Tibial nerve (tissue), 4 donors: ENCODE measurements at places on chromosomes 3 and 15. TPM values are rescaled to one million over a fixed set of nuclear protein-coding genes. Genes with fewer than 3 reads are reported as not detected.

EPHB1 gene
- 5.3 TPM for total RNA-seq

PLIN1 gene
- total RNA-seq, result 291 TPM

CCDC32 gene
- total RNA-seq, result 43.9 TPM

LRRC2 gene
- total RNA-seq, result 1.5 TPM

SLC22A13 gene
- not detected for total RNA-seq

DNA sequence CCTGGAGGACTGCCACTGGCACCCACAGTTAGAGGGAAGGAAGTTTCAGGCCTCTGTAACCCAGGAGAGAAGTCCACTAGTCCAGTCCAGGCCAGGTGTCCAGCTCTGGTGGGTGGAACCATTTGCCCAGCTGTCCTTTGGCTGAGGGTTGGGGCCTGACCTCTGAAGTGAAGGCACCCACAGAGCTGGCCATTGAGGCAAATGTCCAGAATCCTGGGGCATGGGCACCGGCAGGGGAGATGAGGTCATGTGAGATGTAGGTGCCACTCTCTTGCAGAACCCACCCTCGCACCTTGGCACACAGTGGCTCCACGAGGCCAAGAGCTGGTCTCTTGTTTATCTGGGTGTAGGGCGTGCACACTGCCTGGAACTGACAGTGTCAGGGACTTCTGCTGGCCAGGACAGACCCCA, 162.8 kb downstream of the SMAD6 start:
- DNase-seq, result no peak
- no peaks in the 10 kb centered on the region for H3K36me3 ChIP-seq
- peaks cover 9% of the 10 kb centered on the region for H3K4me1 ChIP-seq
- no peak overlapping the region for H3K27ac ChIP-seq
- H3K4me3 ChIP-seq, result no peak overlapping the region
- no peaks in the 10 kb centered on the region for H3K27me3 ChIP-seq

DNA sequence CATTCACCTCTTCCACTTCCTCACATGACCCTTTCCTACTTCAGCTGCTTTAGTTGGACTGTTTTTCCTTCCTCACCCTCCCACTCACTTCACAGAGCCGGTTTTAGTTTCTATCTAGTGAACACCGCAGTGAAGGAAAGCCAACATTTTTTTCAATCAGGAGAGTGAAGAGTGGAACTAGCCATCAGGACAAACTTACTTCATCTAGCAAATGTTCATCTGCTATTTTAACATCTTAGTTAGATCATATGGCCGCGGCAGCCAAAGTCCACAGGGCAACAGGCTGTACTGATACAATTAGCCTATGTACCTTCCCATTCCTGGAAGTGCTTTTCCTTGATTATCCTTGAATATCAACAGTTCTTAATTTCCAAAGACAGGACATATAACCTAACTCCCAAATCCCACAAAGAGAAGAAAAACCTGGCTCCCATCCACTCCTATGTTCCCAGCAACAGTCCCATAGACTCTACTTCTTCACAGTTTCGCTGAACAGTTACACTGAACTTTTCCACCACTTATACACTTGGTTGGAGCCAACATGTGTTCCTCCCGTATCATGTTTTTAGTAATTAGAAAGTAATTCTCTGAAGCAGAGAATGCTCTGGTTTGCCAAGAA, 456.2 kb upstream of the THBS1 start:
- no peak overlapping the region for H3K4me3 ChIP-seq
- peaks cover 24% of the 10 kb centered on the region for H3K4me1 ChIP-seq
- H3K27ac ChIP-seq, result no peak overlapping the region

- H3K27me3 ChIP-seq, result no peaks in the 10 kb centered on the region
- H3K27ac ChIP-seq, result no peak overlapping the region
- no peak overlapping the region for H3K4me3 ChIP-seq
- no peak for DNase-seq
- no peaks in the 10 kb centered on the region for H3K4me1 ChIP-seq
Measured at GRCh38 chr15:98981851-98982722, 25.5 kb downstream of the PGPEP1L start.

GRCh38 chr15:76298986-76299385, 12.3 kb downstream of the ETFA start:
- no peaks in the 10 kb centered on the region for H3K27me3 ChIP-seq
- no peak overlapping the region for H3K27ac ChIP-seq
- no peak overlapping the region for H3K4me3 ChIP-seq
- no peaks in the 10 kb centered on the region for H3K36me3 ChIP-seq
- no peak for DNase-seq
- no peaks in the 10 kb centered on the region for H3K4me1 ChIP-seq

DNA sequence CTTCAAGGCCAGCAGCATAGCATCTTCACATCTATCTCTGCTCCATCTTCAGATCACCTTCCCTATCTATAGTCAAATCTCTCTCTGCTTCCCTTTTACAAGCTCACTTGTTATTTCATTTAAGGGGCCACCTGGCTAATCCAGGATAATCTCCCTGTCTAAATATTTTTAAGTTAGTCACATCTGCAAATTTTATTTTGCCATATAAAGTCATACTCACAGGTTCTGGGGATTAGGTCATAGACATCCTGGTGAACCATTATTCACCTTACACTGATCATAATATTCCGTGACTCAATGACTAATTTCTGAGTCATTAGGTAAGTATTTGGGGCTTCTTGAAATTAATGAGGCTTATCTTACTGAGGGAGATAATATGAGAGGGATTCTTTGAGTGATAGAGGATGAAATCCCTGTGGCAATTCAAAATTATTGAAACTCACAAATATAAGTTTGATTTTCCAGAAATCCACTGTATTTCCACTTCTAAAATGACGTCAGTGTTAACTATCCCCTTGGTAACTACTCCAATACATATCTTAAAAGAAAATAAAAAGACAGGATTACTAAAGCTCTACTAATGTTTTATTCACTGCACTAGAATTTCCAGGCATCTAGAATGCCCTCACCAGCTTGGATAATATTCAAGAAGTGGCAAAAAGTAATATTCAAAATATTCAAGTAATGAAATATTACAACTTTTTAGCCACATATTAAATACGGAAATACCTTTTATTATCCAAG, 93.7 kb upstream of the RBMS3 start:
- no peak for DNase-seq
- H3K27me3 ChIP-seq, result no peaks in the 10 kb centered on the region
- H3K4me3 ChIP-seq, result no peak overlapping the region
- H3K36me3 ChIP-seq, result no peaks in the 10 kb centered on the region

DNA sequence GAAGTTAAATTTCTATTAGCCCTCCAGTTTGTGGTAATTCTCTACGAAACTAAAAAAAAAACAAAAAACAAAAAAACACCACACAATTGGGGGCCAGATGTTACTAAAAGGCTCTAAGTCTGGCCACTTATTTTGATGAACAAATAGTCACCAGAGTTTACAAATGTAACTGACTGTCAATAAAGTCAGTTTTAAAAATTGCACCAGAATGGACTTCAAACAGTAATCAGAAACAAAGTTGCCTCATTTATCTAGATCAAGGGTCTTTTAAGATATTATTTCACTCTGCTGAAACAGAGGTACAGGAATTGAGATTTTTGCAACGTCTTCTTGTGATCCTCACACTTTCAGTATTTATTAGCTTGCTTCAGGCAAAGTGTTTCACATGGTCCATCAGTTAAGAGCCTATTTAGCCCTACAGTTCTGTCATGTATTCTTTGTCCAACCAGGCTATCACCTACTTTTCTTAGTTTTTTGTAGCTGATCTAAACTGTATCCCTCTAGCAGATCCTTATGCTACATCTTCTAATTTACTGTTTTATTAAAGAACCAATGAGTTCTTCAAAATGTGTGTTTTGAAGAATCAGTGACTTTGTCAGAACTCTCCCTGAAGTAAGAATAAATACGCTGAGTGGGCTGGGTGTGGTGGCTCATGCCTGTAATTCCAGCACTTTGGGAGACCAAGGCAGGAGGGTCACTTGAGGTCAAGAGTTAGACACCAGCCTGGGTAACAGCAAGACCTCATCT, 74.7 kb downstream of the ANKRD28 start:
- no peaks in the 10 kb centered on the region for H3K27me3 ChIP-seq
- peaks cover 17% of the 10 kb centered on the region for H3K4me1 ChIP-seq
- H3K36me3 ChIP-seq, result peaks cover 64% of the 10 kb centered on the region
- H3K4me3 ChIP-seq, result no peak overlapping the region

DNA sequence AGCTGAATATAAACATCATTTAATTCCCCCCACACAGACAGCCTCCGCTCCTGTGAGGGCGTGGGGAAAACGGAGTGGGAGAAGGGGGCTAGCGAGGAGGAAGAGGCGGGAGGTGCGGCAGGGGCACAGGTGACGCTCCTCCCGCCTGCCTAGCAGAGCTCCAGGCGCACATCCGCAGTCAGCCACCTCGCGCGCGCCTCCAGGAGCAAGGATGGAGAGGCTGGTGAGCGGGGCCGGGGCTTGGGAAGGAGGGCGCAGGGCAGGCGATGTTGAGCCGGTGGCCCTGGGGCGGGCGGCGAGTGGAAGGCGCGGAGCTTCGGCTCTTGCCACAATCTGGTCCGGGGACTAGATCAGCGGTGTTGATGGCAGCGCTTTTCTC, at the start of gene CD200:
CD200 (plus strand) TSS at position 155 of the 379 bp plus-strand sequence; CDS start at position 212, 57 bp downstream.
- H3K27me3 ChIP-seq, result no peaks in the 10 kb centered on the region
- peak; percentile 59 for DNase-seq
- peak within 1 kb of the TSS; percentile 63 for H3K27ac ChIP-seq
- peak within 1 kb of the TSS; percentile 79 for H3K4me3 ChIP-seq

GRCh38 chr15:78315686-78316282, 16.4 kb upstream of the SKIC8 start:
- no peak overlapping the region for H3K4me3 ChIP-seq
- H3K36me3 ChIP-seq, result no peaks in the 10 kb centered on the region
- DNase-seq, result no peak
- H3K4me1 ChIP-seq, result no peaks in the 10 kb centered on the region
- H3K27me3 ChIP-seq, result no peaks in the 10 kb centered on the region
- H3K27ac ChIP-seq, result no peak overlapping the region

DNA sequence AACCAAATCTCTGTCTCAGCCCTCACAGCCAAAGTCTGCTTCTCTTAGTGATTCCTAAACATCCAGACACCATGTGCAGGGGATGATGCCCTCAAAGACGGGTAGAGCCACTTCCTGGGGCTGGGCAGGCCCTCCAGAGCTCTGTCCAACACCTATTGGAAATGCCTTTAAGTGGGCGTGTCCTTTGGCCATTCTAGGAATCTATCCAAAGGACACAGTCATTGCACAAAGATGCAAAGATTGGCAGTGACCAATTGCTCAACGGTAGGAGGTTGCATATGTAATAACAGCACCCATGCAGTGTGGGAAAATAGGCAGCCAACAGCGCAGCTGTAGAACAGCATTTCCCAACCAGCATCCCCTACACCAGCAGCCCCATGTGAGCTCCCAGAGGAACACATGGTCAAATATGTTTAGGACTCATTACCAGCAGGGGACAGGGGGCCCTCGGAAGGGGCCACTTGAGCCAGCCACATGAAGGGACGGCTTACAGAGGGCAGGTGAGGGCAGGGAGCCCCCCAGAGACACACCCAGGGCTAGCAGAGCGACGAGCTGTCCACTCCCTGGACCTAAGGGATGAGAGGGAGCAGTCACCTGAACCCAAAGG, 142.8 kb upstream of the IQSEC1 start:
- no peak for DNase-seq
- no peak overlapping the region for H3K4me3 ChIP-seq
- H3K27ac ChIP-seq, result no peak overlapping the region
- H3K27me3 ChIP-seq, result no peaks in the 10 kb centered on the region
- H3K36me3 ChIP-seq, result no peaks in the 10 kb centered on the region

DNA sequence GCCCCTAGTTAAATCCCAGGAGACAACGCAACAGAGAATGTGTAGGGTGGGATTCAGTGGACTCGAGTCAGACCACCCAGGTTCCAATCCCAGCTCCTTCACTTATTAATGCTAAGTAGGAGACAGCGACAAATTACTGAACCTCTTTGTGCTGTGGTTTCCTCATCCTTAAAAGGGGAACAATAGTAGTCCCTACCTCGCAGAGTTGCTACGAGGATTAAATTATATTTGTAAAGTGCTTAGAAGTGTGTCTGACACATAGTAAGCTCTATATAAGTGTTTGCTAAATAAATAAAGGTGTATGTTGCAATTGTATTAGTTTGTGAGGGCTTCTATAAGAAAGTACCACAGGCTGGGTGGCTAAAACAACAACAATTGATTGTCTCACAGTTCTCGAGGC, 58.0 kb upstream of the PPARG start:
- no peaks in the 10 kb centered on the region for H3K36me3 ChIP-seq
- H3K4me3 ChIP-seq, result no peak overlapping the region
- DNase-seq, result no peak
- no peak overlapping the region for H3K27ac ChIP-seq

DNA sequence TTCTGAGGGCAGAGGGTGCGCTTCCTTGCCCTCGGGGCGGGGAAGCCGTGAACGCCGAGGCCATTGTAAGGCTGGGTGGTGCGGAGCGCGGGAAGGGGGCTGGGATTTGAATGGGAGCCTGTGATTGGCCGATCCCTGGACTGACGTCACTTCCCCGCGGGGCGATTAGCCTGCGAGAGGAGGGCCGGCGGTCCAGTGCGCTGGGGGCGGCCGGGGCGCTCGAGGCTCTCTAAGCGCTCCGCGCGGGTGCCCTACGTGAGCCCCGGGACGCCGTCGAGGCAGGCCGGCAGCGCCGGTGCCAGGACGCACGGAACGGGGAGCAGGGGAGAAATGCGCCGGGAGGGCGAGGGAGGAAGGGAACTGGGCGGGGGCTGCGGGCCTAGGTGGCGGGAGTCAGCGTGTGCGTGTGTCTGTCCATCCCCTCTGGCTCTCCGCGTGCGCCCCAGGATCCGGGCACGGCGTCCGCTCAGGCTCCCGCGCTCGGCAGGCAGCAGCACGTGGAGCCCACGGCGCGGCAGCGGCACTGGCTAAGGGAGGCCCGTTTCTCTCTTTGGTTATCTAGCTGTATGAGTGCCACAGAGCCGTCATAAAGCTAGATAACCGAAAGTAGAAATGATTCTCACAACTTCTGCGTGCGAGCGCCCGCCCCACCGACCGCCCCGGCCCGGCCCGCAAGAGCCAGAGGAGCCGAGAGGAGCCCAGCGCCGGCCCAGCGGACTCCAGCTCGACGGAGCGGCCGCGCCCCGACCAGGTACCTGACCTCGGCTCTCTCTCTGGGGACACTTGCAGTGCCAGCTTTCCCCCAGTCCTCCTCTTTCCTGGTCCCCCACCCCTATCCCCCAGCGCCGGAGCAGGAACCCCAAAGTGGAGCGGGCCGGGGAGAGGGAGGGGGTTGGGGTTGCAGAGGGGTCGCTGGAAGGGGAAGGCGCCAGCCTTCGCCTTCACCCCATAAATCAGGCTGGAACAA, 33.1 kb upstream of the POLG start:
- peaks cover 98% of the 10 kb centered on the region for H3K27me3 ChIP-seq
- no peak overlapping the region for H3K27ac ChIP-seq
- H3K36me3 ChIP-seq, result no peaks in the 10 kb centered on the region
- no peaks in the 10 kb centered on the region for H3K4me1 ChIP-seq
- no peak for DNase-seq

- no peaks in the 10 kb centered on the region for H3K4me1 ChIP-seq
- H3K36me3 ChIP-seq, result peaks cover 91% of the 10 kb centered on the region
- no peak overlapping the region for H3K27ac ChIP-seq
- no peak for DNase-seq
- no peak overlapping the region for H3K4me3 ChIP-seq
Measured at GRCh38 chr3:38396861-38397260, 50.3 kb downstream of the XYLB start.

- no peak overlapping the region for H3K4me3 ChIP-seq
- H3K4me1 ChIP-seq, result no peaks in the 10 kb centered on the region
- H3K27ac ChIP-seq, result no peak overlapping the region
- H3K27me3 ChIP-seq, result no peaks in the 10 kb centered on the region
- DNase-seq, result no peak
Measured at GRCh38 chr3:14632442-14632930, 19.1 kb upstream of the CCDC174 start.

- no peak for DNase-seq
- no peaks in the 10 kb centered on the region for H3K4me1 ChIP-seq
- H3K27ac ChIP-seq, result no peak overlapping the region
- H3K27me3 ChIP-seq, result no peaks in the 10 kb centered on the region
- H3K4me3 ChIP-seq, result no peak overlapping the region
Measured at GRCh38 chr15:99310745-99311144, 59.5 kb downstream of the LRRC28 start.
